HT-29 (cell line): ENCODE measurements at places on chromosomes 2 and 18. TPM values are rescaled to one million over a fixed set of nuclear protein-coding genes. Genes with fewer than 3 reads are reported as not detected.

DNA sequence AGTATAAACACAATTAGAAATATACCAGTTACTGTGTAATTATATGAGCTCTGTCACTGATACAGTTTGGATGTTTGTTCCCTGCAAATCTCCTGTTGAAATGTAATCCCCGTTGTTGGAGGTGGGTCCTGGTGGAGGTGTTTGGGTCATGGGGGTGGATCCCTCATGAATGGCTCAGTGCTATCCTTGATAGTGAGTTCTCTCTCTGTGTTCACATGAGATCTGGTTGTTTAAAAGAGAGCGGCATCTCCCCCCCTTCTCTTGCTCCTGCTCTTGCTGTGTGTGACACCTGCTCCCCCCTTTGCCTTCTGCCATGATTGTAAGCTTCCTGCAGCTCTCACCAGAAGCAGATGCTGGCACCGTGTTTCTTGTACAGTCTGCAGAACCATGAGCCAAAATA, 24.1 kb downstream of the MTX2 start:
- no peak for DNase-seq

DNA sequence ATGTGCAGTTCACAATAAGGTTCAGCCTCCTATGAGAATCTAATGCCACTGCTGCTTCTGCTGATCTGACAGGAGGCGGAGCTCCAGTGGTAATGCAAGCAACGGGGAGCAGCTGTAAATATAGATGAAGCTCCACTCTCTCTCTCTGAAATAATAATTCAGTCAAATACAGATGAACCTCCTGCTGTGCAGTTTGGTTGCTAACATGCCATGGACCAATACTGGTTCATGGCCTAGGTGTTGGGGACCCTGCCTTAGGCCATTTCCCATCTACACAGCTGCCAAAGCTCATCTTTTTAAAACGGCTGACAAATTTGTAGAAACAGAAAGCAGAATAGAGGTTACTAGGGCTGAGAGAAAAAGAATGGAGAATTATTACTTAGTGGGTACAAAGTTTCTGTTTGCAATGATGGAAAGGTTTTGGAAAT, 10.7 kb upstream of the HNRNPA3 start:
- DNase-seq, result no peak

- DNase-seq, result no peak
Observed at GRCh38 chr2:2840681-2841300, 509.7 kb upstream of the MYT1L start.

- DNase-seq, result no peak
Observed at GRCh38 chr2:200444530-200444929, 65.3 kb downstream of the KCTD18 start.

DNA sequence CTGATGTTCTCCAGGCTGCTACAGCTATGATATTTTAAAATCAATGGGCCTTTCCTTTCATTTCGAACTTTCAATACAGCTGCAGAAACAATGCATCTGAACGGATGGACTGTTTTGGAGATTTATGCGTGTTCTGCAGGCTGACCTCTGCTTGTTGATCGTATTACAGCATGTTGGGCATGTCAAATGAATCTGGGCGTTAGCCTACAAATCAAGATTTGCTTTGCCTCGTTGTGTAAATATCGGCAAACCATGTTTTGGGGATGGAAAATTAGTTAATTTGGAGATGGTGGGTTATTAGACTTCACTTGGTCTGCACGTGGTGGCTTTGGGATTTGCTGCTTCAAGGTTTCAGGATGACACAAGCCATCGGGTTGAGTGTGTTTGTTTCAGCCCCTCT, 129.3 kb downstream of the AGAP1 start:
- DNase-seq, result no peak

DNA sequence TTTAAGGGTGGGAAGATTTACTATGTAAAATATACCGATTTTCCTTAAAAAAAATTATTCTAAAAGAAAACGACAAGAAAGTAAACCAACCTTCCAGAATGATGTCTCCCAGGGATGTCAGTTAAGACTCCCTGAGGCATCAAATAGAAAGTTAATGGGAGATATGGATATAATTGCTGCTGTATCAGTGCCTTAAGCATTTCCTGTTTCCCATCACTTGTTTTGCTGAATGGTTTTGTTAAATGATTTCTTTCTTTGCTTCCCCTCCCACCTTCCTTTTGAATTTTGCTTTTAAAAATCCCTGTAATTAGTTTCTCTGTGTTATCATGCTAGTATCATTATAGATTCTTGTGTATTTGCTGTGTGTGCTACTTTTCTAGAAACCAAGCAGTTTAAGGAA, 154.3 kb upstream of the CWC22 start:
- no peak for DNase-seq

- no peak for DNase-seq
Observed at GRCh38 chr2:735670-736218, 58.5 kb upstream of the TMEM18 start.

DNA sequence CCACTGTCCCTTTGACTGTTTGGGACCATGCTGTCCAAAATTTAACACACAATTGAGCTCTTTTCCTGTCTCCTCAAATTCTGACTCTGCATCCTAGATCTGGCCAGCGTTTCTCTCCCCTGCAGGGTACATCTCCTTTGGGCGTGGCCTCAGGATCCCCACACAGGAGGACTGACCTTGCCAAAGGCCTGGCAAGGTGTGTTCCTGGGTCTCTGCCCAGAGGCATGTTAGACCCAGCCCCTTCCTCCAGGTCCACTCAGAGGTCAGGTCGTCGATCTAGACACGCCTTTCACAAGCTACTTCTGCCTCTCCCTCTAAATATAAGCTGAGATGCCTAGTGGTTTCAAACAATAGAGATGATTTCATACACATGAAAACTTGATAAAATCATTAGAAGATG, 45.4 kb upstream of the SMIM21 start:
- DNase-seq, result no peak

DNA sequence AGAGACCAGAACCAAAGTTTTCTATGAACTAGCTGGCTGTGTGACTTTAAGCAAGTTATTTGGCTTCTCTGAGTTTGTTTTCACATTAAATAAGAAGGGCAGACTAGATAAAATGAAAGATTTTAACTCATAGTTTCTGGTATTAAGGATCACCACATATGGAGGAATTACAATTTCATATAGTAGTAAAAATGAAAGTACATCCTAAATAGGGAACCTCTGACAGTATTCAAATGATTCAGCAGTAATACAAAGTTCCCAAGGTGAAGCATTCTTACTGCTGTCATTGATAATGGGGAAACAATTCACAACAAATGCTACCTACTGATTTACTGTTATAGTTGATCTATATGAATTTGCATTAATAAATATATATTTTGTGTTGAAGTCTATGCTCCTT, 170.3 kb upstream of the VRK2 start:
- DNase-seq, result no peak

- peak; percentile 45 for DNase-seq
Observed at GRCh38 chr2:102841107-102841840, 79.4 kb downstream of the TMEM182 start.

DNA sequence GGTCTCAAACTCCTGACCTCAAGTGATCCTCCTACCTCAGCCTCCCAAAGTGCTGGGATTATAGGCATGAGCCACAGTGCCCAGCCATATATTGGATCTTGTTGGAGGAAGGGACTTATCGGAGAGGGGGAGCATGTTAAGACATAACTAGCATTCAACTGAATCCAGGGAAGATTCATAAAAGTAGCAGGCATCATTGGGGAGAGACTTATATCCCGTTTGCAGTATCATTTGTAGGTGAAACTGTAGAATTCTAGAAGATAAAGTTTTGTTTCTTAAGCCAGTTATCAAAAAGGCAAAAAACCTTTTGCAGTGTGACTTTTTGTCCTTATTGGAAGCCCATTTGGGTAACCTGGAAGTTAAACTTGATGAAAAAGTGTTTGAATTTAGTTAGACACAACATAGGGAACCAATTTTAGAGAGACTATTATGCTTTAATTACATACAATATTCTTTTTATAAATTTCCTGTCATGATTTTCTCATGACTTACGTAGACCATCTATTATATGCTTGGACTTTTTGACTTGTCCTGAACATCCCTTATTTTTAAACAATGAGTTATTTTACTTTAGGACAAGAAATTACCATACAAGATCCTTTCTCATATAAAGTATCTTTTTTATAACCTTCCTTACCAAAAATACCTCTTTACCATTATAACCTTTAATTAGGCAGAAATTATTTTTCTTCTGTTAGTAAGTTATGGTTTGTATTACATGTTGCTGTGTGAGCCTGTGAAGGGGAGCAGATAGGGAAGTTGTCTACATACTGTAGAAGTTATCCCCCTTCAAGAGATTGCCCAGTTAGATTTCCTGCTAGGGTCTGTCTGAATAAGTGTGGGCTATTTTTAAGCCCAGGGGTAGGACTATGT, 20.3 kb downstream of the RAB3GAP1 start:
- no peak for DNase-seq

- DNase-seq, result no peak
Observed at GRCh38 chr2:9069543-9069942, 66.1 kb upstream of the MBOAT2 start.

The FBLN7 gene
- 0.03 and 0.05 TPM in 2 replicates for total RNA-seq

The ATOH8 gene
- 1.0 and 2.3 TPM in 2 replicates for total RNA-seq

The NT5DC4 gene
- 1.4 and 1.6 TPM in 2 replicates for total RNA-seq

The UCN gene
- total RNA-seq, result 4.9 and 5.6 TPM in 2 replicates

The STAT4 gene
- total RNA-seq, result 0.39 TPM in 1 of 2 replicates, not detected in the other

The RAB27B gene
- total RNA-seq, result 4.9 and 5.4 TPM in 2 replicates

The REG1B gene
- total RNA-seq, result not detected in 2 replicates
